NCI-H1694 (cell line): ENCODE measurements at places on chromosomes 6 and 20.

DNA sequence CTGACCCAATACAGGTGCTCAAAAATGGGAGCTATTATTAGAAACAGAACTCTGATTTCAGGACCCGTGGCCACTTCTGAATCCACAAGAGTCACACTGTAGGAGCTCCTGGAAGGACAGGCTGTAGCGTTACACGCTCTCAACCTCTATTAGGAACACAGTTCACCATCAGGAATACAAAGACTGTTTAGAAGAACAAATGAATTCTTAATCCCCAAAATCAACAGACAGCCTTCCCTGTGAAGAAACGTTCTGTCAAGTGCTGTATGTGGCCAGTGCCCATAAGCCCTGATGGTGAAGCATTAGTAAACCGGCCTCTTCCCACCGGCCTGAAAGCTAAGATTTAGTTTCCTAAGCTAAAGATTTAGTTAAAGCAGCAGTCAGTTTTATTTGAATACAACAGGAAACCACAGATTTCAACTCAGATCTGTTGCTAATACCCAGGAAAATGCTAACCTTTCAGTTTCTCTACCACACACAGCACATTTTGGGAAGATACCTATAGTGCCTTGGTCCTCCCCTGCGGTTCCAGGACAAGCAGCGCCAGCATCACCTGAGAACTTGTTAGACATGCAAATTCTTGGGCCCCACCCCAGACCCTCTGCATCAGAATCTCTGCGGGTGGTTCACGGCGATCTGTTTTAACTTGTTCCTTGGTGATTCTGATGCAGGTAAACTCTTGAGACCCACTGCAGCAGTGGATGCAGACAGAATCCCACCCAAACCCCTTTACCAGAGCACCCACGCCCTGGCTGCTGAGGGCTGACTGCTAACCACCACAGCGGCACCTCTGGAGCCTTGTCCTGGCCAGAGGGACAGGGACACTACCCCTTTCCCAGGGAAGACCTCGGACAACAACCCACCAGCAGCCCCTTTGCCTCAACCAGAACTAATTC lies 33.4 kb downstream of the MTRES1 start:
- no peak for DNase-seq

DNA sequence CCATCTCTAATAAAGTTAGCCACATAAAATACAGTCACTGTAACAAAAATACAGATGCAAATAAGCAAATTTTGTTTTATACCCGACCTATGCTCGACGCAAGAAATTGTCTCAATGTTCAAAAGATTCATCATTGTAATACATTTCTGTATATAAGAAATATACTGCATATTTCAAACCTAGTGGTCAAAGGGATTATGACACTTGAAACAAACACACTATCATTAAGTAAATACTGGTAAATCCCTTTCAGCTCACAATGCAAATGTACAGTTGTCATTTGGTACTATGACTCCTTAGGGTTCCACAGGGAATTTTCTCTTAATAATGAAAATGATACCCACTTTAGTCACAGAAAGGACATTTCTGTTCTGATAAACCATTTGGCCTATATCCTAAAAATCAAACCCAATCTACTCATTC lies 2.2 kb downstream of the HIVEP2 start:
- peak; percentile 31 for DNase-seq

DNA sequence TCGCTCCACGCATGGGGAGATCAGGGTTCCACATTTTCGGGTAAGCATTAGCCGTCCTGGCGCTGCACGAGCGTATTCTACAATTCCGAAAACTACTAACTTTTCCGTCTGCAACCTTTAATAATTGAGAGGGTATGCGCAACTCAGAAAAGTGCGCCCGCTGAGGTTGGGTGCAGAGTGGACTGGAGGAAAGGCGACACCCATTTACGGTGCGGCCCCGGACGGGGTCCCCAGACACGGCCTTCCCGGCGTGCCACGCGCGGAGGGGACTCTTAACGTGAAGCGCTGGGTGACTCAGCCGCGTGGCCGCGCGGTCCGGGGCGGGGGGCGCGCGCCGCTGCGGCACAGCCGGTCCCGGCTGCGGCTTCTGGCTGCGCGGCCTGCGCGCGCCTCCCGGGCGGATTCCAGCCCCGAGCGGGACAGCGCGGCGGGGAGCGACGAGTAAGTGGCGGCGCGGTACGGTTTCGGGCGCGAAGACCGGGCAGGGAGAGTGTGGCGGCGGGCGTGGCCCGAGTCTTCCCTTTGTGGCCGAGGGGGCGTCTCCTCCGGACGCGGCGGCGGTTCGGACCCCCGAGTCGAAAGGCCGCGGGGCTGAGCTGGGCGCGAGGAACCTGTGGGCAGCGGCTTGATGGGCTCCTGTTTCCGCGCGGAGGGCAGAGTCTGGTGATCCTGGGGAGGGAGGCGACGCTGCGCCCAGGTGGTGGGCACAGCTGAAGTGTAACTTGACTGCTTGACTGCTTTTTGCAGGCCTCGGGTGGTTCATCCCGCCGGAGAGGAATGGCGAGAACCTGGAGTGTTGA lies at the start of the genes KCTD20 and PXT1:
TSS of gene KCTD20 (plus strand) at position 330 of the 800 bp plus-strand sequence. CDS start 27,098 bp downstream, outside the sequence.
TSS of gene PXT1 (minus strand) at position 184 of the 800 bp plus-strand sequence. CDS start 16,772 bp downstream, outside the sequence.
- peak; percentile 14 for DNase-seq

DNA sequence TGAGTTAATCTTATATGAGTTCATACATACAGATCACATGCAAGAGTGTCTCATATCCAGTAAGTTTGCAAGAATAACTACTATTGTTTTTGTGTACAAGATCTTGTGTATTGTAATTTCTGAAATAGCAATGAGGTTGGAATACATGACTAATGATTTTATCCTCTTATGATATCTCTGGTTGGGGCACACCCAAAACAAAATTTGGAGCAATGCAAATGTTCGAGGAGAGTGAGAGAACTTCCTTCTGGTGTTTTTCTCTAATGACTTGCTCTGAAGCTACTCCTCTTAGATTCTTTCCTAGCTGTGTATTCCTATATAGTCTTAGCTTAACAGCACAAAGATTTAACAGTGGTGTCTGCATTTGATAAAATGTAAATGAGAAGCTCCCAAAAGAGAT lies 252.5 kb downstream of the LAMA2 start:
- DNase-seq = no peak

DNA sequence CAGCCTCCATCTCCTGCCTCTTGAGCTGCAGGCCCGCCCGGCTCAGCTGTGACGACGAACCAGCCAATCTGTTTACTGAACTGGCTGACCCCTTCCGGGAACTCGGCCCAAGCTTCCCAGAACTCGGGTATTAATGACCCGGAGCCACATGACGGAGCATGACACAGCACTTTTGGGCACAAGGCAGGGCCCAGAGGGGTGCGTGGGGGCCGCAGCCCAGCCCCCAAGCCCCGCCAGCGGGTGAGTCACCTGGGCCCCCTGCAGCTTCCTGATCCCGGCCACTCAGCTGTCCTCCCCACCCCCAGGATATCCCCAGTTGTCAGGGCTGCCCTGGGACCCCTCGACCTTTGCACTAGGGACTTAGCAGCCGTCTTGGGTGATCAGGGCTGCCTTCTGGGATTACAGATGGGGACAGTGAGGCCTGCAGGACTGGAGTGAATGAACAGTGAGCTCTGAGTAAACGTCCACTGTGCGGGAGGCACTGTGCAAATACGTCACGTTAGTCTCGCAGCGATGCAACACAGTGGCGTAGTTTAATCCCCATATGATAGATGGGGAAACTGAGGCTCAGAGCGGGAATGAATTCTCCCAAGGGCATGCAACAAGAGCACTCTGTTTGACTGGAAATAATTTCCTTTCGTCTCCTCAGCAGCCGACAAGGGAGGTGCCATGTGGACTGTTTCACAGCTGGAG lies 102.1 kb downstream of the CEBPB start:
- no peak for DNase-seq

DNA sequence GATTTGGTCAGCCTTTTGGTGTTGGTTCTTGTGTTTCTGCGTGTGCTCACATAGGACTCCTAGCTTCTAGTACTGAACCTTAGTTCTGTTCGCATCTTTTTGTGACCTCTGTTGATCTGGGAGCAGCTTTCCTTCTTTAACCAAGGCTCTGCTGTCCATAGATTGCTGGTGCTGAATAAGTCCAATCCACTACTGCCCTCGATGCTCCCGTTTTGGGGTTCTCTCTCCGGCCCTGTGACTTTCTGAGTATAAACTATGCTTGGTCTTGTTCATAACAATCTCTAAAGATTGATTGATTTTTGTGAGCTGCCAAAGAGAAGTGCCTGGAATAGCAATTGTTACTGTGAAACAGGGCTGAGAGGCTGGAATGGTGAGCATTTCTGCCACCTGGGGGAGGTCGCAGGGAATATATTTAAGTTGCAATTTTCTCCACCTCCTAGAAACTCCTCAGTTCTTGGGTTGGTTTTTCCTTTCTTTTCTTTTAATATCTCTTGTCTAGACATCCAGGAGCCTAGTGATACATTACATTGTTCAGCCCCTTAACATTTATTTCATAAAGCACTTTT lies 422.9 kb upstream of the CHD6 start:
- DNase-seq = no peak

- no peak for DNase-seq
These were observed 82.5 kb downstream of the PRL start for GRCh38 chr6:22214314-22214713.

- DNase-seq = no peak
These were observed 45.7 kb upstream of the TMEM181 start for GRCh38 chr6:158514176-158514575.
